ENCODE measurements at places on chromosomes 13 and 19.

DNA sequence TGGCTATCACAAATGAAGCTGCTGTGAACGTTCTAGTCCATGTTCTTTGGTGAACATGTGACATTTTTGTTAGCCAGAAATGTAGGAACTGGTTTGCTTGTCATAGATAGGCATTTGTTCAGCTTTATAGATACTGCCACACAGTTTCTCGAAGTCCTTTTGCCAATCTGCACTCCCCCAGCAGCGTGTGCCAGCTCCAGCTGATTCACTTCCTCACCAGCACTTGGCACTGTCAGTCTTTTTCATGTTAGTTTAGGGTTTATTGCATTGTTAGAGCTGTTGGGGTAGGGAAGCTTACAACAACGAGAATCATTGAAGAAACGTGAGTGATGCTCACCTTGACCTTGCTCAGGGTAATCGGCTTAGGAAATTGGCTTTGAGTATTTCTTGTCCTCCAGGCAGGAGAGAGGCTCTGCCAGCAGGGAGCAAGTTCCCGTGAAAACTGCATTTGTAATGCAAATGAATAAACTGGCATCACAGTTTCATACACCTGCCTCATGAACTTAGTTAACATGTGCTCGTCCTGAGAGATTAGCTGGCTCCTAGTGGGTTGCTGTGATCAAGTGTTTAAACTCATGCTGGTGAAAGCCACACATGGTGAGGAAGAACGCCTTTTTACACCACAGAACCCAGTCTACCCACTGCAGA, 83.9 kb downstream of the ING1 start:
- DNase-seq, result no peak

DNA sequence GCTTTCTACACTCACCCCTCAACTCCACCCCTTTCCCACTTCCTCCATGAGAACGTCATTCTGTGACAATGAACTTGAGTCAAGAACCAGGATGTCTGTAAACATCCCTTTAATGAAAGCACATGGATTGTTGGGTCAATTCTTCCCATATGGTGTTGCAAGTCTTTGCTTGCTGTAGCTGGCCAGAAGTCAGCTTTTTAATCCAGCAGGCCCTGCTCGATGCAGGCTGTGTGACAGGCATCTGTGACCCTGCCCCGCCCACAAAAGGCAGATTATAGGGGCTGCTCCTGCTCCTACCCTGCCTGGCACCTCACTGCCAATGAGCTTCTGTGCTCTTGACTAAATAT, 78.0 kb downstream of the STARD13 start:
- no peak for DNase-seq

DNA sequence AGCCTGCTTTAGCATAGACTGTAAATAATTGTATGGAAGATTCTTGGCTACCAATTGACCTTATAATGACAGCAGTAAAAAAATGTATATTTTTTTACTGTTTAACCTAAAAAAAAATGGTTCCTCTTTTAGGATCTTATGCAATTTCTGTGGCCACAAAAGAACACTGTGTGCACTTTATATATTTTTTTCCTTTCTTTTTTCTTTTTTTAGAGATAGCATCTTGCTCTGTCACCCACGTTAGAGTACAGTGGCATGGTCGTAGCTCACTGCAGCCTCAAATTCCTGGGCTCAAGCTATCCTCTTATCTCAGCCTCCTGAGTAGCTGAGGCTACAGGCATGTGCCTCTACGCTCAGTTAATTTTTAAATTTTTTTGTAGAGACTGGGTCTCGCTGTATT, 6.1 kb downstream of the FLT3 start:
- no peak for DNase-seq

DNA sequence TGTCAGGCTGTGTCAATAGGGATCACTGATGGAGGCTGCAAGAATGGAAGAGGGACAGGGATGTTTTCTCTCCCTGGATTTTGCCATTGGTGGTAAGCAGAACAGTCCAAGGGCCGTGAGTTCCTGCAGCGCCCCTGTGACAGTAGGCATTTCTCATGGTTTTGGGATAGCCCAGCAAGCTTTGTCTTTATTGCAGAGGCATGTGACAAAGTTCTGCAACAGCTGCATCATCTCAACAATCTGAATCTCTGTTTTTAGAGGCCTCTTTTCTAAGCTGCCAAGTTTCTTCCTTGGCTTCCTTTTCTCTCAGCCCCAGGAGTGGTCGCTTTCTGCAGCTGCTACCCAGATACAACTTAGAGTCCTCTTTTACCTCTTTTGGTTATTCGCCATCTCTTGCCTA, 95.7 kb upstream of the TSHZ3 start:
- DNase-seq, result peak; percentile 19

- DNase-seq, result no peak
These were observed 9.7 kb upstream of the GIPC1 start for GRCh38 chr19:14505488-14506239.

DNA sequence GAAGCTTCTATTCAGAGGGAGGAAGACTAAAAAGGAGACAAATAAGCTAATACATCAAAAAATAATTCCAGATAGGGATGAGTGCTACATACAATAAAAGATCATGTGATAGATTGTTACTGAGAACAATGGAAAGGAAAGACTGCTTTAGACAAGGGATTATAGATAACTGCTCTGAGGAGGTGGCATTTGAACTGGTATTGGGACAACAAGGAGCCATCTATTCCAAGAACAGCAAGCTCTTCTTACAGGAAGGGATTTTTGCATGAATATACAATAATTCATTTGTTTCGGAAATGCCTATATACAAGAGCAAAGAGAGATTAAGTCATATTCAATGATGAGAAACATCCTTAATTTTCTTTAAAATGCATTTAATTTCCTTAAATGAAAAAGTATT, 540.5 kb upstream of the KLF12 start:
- DNase-seq, result no peak

DNA sequence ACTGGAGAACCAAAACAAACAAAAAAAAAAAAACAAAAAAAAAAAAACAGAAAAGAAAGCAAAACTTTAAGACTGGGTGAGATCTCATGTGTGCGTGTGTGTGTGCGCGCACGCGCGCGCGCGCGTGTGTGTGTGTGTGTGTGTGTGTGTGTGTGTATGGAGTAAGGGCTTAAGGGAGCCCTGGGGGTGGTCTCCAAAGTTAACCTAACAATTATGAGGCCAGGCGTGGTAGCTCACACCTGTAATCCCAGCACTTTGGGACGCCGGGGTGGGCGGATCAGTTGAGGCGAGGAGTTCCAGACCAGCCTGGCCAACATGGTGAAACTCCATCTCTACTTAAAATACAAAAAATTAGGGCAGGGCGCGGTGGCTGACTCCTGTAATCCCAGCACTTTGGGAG, 46.7 kb downstream of the CYP4F22 start:
- DNase-seq, result no peak

- DNase-seq, result no peak
These were observed 588 bp upstream of the DPY19L3 start for GRCh38 chr19:32404933-32405430.

DNA sequence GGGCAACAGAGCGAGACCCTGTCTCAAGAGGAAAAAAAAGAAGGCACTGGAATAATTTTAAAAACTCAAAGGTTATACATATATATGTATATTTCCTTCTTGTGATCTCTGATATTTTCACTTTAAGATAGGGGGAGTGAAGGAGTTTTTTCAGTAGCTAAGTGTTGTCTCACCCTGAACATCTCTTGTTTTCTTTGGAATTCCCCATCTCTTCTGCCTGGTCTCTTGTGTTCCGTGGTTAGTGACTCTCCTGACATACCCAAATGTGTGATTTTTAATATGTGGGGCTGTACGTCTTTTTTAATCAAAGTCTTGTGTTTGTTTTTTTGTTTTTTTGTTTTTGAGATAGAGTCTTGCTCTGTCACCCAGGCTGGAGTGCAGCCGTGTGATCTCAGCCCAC, 15.3 kb upstream of the KCTD4 start:
- DNase-seq, result no peak

DNA sequence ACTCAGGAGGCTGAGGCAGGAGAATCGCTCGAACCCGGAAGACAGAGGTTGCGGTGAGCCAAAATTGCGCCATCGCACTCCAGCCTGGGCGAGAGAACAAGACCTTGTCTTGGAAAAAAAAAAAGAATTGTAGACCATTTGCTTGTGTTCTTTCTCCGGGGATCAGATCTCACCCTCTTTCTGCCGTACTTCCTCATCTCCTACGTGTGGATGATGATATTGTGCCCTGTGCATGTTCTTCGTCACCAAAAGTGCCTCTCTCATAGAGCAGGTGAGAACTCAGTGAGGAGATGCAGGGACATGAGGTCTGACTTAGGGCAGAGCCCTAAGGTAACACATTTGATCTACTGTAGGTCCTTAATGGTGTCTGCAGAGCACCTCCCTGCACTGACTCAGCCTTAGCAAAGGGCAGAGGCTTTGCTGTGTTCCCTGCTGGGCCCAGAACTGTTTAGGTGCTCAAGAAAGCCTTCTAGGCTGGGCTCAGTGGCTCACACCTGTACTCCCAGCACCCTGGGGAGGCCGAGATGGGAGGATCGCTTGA, 1.3 kb downstream of the APOC2 start:
- DNase-seq, result no peak

- DNase-seq, result no peak
These were observed 791.7 kb upstream of the PCDH20 start for GRCh38 chr13:62207388-62207787.

- DNase-seq, result no peak
These were observed 661 bp upstream of the MIR17HG start for GRCh38 chr13:91346850-91347201.

DNA sequence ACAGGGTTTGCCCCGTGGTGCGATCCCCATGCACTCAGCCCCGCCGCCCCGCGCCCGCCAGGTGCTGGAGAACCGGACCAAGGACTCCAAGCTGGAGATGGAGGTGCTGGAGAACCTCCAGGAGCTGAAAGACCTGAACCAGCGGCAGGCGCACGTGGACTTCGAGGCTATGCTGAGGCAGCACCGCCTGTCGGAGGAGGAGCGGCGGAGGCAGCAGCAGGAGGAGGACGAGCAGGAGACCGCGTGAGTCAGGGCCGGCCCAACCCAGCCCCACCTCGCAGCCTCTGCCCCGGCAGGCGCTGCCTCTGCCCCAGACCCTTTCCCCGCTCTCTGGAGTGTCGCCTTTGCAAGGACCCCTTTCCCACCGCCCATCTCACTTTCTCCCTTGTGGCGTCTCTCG, 11.3 kb downstream of the YJU2 start:
- DNase-seq, result no peak

DNA sequence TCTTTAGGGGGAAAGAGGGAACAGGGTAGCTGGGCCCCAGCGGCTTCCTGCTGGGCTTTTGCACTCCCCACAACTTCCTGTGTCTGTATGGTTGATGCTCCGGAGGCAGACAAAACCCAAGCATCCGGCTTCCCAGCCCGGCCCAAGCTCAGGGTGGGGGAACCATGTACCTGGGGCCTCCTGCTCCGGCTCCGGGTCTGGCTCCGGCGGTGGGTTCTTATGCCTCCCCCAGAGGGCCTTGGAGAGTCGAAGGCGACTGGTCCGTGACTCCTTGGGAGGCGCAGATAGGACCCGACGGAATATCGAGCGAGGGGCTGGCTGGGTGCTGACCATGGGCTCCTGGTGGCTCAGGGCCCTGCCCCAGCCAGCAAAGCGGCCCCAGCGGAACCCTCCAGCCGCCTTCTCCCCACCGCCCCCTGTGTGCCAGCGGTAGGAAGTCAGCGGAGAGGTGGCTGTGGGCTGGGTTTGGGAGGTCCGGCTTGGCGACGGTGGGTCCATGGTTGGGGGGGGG, 428 bp downstream of the RASAL3 start:
- DNase-seq, result no peak

GRCh38 chr19:50516456-50516855, 2.7 kb upstream of the ASPDH start:
- no peak for DNase-seq

DNA sequence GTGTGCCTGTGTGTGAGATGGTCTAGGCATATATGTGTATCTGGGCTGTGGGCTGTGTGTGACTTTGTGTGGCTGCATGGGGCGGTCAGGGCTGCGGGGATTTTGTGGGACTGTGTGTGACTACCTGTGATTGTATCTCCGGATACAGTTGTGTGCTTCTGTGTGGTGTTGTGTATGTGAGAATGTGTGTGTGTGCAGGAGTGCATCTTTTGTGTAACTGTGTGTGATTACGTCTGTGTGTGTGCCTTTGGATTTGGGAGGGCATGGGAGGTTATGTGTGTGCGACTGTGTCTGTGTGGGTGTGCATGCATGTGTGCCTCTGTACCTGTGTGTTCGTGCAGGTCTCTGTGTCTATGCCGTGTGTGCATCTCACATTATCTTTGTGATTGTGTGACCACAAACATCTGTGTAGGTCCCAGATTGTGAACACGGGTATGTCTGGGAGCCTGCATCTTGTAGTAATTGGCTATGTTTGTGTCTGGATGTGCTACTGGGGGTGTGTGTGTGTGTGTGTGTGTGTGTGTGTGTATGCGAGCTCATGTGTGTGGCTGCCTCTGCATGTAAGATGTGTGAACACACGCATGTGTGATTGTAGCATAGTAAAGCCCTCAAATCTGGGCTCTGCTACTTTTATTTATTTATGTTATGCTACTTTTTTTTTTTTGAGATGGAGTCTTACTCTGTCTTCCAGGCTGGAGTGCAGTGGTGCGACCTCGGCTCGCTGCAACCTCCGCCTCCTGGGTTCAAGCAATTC, 7.6 kb downstream of the EHD2 start:
- no peak for DNase-seq

GRCh38 chr13:35879111-35879510, 252.1 kb downstream of the DCLK1 start:
- no peak for DNase-seq

DNA sequence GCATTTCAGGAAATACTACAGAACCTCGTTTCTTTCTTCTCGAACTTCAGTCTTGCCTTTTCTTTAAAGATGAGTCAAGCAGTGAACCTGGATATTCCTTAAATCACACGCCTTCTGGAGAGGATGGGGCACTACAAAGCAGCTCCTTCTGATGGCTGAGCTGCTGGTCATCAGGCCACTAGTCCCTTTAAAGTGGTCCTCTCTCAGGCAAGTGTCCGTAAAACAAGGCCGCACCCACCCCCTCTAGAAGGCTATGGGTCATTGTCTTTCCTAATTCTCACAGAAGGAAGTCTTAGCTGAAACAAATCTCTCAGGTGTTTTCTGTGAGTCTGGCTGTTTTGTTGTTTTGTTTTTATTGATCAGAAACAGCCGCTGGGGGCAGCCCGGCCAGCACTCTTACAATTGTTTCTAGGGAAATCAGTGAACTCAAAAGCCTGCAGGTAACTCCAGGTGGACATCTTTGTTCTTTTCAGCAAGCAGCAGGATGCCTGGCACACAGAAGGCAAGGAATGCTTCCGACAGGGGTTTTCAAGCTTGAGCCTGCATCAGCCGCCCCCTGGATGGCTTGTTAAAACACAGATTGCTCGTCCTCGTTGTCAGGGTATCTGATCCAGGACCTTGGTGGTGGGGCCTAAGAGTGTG, 45.4 kb downstream of the MBNL2 start:
- DNase-seq, result no peak

GRCh38 chr19:38682872-38683392, 35.5 kb downstream of the ACTN4 start:
- no peak for DNase-seq

DNA sequence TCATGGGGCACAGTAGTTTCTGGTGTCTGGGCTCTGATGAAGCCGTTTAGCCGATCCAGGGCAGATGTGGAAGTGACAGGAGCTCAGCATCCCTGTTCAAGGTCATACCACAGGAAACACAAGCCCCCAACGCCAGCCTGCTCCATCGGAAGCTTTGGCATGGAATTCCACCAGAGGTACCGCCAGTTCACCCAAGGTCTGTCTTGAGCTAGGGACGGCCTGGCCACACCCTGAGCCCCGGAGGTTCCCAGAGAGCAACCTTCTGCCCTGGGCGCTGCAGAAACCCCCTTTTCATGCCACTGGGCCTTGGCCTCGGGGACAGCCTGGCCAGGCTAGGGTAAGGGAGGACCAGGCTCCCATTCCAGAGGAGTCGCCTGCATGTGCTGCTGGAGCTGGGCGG, 39.4 kb upstream of the TPM4 start:
- no peak for DNase-seq

Measured in left renal cortex interstitium (tissue), 4 donors.